COLO829 (cell line): ENCODE measurements at places on chromosomes 4 and X.
A peak's percentile ranks its signal among the peaks of the same experiment; 100 is the strongest.

- DNase-seq, result no peak
Observed at GRCh38 chr4:152424977-152425376, 110.9 kb downstream of the FBXW7 start.

DNA sequence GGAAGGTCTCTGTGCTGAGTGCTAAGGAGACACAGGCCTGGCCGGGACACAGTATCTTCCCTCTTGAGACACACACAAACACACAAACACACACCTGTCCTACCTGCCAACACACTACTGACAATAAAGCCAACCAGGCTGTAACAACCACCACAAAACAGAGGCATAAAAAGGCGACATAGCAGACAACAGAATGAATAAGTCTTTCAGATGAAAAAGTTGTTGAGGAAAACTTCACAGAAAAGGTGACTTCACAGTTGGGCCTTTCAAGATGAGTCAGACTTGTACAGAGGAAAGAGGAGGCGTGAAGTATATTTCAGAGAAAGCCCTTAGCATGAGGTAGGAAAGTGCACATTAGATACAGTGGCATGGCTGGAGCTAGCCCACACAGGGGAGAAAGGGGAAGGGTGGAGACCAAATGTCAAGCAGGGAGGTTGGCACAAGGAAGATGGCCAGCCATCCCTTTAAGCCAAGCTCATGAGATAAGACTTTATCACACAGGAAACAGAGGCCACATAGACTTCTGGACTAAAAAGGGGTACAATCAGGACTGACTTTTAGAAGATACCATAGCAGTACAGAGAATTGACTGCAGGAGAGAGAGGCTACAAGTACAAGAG lies 54.0 kb downstream of the SLC9A7 start:
- DNase-seq, result peak; percentile 8

DNA sequence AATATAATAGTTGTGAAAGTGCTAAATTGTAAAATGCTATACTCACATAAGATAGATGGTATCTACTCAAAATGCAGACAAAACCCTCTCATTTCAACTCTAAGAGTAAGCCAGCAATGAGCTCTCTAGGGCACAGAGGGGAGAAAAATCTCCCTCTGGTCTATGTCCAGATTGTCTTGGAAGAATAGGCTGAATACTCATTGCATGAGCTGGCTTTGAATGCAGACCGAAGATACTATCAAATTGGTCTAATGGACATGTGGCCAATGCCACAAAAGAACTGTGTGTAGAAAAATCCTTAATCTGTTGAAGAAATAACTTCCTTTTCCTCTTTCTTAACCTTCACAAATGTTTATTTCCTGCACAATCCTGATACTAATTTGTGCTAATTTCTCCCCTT lies 3.5 kb downstream of the ZXDA start:
- DNase-seq, result no peak

- DNase-seq, result no peak
Observed at GRCh38 chrX:149521438-149521837, 16.3 kb upstream of the IDS start.

DNA sequence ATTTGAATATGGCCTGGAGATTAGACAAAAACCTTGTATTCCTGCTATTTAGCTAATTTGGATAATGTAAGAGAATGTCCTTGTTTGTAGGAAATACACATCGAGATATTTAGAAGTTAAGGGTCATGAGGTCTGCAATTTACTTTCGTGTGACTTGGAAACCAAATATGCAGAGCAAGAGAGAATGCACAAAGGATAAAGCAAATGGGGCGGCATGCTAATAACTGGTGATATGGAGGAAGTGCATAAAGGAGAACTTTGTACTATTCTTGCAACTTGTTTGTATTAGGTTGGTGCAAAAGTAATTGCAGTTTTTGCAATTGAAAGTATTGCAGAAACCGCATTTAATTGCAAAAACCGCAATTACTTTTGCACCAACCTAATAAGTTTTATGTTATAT lies 7.2 kb upstream of the CXCR3 start:
- peak; percentile 38 for DNase-seq

DNA sequence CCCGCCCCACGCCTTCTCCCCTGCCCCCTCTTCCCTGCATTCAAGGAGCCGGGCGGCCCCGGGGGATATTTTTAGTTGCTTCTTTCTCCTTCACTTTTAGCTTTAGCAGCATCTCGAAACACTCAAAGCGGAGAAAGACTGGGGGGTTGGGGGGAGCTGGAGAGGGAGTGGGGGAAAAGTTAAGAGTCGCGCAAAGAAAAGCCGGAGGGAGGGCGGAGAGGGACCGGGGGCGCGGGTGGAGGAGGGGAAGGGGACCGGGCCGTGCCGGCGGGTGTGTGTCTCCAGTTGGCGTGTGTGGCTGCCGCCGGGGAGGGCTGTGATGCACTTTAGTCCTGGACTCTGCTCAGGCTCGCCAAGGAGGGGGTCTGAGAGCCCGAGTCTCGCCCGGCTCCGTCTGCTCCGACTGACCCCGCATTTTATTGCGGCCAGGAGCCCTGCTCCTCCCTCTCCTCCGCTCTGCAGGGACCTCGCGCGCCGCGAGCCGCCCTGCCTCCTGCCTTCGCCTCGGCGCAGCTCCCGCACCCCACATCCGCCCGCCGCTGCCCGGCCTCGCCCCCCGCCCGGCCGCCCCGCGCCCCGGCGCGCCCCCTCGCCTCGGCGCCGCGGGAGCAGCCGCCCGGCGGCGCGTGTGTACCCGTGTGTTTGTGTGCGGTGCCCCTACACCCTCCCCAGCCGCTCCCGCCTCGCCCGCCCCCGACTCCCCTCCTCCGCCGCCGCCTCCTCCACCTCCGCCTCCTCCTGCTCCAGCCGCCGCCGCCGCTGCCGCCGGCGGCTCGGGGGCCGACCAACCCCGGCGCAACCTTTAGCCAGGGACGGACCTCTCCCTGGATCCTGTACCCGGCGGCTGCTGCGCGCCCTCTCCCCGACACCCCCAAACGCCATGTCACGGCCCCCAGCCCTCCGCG lies 1.4 kb downstream of the ZNF827 start:
- peak; percentile 26 for DNase-seq
